ENCODE measurements at places on chromosomes 6 and 20.

DNA sequence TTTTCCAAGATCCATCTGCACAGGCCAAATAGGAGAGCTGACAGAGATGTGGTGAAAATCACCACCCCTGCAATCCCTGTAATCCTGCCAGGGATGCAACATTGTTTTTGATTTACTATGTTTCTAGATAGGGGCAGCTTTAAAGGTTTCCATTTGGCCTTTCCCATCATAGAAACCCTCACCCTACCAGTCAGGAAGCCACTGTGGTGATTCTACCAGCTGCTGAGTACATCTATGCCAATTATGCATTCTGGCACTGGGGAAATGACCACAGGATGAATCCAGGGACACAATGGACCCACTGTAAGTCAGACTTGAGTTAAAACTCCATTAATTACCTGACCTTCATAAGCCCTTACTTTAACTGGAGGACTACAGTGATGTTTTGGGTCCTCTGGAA lies 130.4 kb downstream of the TNFRSF21 start:
- no peak for DNase-seq

GRCh38 chr6:18829272-18829870 lies 442.2 kb downstream of the RNF144B start:
- DNase-seq = no peak

DNA sequence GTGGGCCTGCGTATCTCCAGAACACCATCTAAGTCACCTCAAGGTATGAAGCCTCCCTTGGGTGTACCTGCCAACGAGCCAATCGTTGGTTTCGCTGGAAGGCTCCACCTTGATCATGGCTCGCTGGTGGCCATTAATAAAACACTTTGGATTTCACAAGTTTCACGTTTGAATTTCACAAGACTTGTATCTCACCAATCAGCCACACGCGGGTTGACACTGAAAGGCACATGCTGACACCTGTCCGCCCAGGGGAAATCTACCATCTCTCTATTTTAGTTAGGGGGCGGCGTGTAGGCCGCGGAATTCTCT lies 586 bp upstream of the HMGA1 start:
- DNase-seq = no peak

- DNase-seq = no peak
Observed at GRCh38 chr20:19742974-19743639, 15.0 kb upstream of the RIN2 start.

DNA sequence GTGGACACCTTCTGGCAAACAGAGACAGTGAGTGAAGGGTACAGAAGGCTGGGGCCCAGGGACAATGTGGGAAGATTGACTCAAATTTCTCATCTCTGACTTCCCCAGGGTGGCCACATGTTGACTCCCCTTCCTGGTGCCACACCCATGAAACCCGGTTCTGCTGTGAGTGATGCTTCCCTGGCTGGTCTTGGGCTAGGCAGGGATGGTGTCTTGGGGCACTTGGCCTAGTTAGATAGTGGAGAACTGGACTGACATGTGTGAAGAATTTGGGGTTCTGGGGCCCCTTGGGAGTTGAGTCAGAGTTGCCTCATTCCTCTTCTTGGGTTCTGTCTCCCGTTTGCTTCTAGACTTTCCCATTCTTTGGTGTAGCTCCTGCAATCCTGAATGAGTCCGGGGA lies 34.2 kb downstream of the GSS start:
- no peak for DNase-seq

DNA sequence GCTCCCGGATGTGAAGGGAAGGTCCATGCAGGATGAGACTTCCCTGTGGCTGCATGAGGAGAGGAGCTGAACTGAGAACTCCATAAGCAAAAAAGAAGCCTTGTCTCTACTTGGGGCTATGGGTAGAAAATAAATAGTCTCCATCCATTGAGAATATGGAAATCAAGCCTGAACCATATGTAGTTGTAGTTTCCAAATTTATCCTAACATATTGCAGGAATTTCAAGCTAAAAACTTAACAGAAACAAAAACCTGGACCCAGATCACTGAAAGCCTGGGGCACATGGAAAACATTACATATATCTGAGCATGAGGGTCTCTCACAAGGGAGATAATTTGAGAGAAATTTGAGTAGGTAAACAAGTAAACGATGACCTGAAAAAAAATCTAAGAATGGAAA lies 94.9 kb upstream of the C6orf118 start:
- no peak for DNase-seq

GRCh38 chr6:140566781-140567277 lies 1192.4 kb upstream of the CITED2 start:
- DNase-seq = no peak

DNA sequence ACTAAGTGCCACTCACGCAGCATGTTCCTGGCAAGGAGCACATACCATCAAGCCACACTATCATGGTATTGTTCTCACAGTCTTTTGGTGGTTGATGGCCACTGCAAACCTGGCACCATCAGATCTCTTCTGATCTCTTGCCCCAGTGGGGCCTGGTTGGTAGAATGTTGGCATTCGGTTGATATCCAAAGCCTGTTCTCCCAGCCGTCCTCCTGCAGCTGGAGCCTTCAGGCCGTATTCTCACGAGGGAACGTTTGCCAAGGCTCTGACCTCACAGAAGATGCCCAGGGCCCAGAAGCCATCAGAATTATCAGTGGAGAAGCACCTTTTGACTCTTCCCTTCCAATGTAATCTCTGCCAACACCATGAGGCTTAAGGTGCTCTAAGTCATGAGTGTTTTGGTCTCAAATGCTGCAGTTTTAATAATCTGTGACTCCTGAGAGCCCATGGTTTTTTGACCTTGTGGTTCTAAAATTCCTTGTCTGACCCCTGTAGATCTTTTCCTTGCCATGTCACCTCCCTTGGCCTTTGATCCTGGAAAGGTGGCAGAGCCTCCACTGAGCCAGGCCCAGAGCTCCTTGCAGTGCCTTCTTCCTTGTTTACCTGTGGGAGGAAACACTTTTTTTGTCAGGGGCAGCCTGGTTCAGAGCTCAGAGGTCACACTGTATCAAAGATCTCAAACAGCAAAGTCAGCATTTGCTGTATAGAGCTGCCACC lies 27.8 kb downstream of the POFUT1 start:
- DNase-seq = no peak

DNA sequence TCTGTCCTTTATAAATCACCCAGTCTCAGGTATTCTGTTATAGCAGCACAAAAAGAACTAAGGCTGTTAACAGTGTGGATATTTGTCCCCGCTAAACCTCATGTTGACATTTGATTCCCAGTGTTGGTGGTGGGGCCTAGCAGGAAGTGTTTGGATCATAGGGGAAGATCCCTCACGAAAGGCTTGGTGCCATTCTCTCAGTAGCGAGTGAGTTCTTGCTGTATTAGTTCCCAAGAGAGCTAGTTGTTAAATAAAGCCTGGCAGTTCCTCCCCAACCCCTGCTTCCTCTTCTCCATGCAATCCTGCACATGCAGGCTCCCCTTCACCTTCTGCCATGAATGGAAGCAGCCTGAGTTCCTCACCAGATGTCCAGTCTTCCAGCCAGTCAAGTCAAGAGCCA lies 29.8 kb upstream of the ERVFRD-1 start:
- DNase-seq = no peak

- DNase-seq = no peak
Observed at GRCh38 chr6:81401970-81402690, 350.4 kb downstream of the TENT5A start.

- no peak for DNase-seq
Observed at GRCh38 chr6:119128252-119128912, 49.9 kb upstream of the FAM184A start.

GRCh38 chr6:68240726-68241125 lies 394.4 kb upstream of the ADGRB3 start:
- DNase-seq = no peak

- DNase-seq = no peak
Observed at GRCh38 chr20:5973971-5974370, 23.5 kb downstream of the MCM8 start.

DNA sequence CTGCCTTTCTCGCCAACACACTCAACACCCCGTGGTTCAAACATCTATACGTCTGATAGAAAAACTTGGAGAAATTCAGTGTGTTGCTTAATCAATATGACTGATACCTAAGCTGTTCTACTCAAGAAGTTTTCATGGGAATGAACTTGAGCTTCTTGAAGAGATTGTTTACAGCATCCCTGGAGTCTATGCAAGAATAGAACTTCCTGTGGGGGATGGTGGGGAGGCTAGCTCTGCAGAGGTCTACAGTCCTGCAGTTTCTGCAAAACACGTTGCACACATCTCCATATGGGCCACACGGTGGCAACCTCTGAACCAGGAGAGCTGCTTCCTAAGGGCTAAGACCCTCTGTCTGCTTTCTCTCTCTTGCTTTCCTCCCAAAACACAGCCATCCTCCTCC lies 32.7 kb upstream of the FANCE start:
- DNase-seq = no peak

DNA sequence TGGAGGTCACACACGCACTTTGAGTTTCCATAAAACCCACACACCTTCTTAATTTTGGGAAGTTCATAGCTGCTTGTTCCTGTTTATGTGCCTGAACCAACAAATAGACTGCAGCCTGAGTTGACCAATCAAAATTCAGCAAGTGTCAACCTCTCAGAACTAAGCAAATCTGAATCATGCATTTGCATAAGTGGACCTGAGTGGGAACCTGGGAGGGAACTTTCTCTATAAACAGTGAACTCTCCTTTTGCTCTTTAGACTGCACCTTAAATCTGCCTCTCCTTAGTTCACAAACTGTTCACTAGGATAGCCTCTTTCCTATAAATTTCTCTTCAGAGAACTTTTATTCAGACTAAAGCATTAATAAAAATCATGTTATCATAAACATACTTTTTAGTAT lies 37.9 kb downstream of the SLC17A1 start:
- no peak for DNase-seq

GRCh38 chr6:40891686-40892085 lies 147.3 kb downstream of the UNC5CL start:
- DNase-seq = no peak

DNA sequence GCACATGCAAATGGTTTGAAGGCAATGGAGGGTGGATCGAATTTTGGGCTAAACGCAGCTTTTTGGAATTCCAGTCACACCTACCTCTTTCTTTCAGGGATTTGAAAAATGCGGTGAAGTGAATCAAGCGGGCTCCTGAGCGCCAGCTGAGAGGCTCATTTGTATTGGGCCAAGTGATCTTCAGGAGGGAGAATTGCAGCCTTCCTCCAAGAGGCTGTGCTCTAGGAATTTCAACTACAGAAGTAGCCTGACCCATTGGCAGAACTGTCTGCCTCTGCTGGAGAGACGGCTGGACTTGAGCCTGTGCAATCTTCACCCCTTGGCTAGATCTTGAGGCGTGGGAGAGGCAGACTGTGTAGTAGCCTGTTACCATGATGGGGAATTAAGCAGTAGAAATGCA lies 5.7 kb upstream of the TIAM2 start:
- DNase-seq = no peak

DNA sequence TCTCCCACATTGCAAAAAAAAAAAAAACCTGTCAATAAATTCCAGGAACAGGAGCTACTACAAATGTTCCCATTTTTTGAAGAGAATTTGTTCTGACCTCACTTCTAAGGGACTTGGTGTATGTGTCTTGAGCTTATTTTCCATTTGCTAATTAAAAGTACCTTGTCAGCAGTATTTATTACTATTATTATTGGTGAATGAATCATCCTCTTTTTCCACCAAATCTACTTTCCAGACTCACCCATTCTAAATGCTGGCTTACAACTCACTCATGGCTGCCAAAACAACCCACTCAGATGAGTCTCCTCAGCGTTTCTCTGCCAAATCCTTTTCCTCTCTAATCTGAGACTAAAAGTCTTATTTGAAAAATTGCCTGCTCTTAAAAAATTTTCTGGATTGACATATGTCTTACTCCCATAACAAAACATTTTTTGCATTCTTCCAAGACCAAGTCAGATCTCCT lies 33.2 kb upstream of the TASP1 start:
- no peak for DNase-seq

- DNase-seq = no peak
Observed at GRCh38 chr20:53091789-53092188, 119.6 kb downstream of the TSHZ2 start.

DNA sequence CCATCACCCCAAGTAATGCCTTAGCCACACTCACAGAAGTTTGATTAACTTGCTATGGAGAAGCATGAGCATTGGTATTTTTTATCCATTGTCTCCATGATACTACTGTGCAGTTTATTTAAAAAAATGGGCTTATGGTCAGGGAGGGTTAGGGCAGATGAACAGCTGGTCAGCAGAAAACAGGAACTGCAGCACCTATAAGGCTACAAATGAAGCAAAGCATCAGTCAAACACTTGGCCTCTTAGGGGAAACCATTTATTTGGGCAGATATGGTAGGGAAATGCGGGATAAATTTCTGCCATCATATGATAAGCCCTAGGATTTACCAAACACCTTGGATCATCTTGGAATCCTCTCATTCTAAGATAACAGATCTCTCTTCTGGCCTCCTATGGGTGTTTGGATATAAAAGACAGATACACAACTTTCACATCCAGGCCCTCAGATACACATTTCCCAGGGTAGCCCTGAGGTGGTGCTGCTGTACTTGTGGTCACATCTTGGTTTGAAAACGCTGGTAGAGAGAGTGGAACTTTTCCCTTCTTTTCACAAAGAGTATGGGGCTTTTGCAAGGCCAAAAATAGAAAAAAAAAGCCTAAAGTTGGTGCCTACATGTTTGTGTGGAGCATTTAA lies 42.8 kb upstream of the AHI1 start:
- DNase-seq = no peak

GRCh38 chr6:122717350-122717749 lies 62.2 kb upstream of the FABP7 start:
- no peak for DNase-seq

DNA sequence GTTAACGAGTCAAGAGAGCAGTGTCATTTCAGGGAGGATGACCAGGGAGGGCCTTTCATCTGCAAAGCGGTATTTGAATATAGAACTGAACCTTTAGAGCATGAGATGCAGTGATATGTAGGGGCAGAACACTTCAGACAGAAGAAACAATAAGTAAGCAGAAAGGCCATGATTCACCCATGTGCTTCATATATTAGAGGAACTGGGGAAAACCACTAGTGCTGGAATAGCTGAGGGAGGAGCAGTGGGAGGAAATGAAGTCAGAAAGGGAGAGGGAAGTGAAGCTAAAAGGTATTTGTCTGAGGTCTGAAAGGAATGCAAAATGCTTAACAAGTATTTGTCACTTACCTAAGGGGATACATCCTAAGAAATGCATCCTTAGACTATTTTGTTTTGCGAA lies 391.2 kb downstream of the ADGRB3 start:
- DNase-seq = no peak

DNA sequence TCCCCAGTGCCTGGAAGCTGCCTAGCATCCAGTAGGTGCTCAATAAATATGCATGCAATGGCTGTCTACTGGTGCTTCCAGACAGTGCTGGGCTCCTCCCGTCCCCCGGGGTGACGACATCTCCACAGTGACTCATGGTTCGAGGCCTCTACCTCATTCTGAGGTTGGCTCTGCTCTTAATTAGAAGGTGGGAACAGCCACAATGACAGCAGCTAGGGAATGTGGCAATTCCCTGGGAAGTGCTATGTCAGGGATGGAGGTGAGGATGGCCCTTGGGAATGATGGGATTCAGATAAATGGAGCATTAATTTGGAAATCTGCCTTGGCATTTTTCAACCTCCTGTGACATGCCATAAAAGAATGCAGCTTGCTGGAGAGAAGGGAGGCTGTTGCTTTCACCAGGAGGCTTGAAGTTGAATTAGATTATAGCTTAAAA lies 43.5 kb upstream of the NFATC2 start:
- DNase-seq = no peak

All from NCI-H526 treated with DMSO at 0.1 percent for 48 hours (cell line).